ENCODE measurements at places on chromosomes 3 and 15.

- no peak for DNase-seq
These were observed 98.9 kb downstream of the LRIG1 start for GRCh38 chr3:66401675-66402491.

- peak; percentile 39 for DNase-seq
These were observed 135.6 kb upstream of the ABI3BP start for GRCh38 chr3:101128786-101129185.

GRCh38 chr3:132332508-132332907 is 15.3 kb downstream of the ACP3 start:
- DNase-seq, result no peak

DNA sequence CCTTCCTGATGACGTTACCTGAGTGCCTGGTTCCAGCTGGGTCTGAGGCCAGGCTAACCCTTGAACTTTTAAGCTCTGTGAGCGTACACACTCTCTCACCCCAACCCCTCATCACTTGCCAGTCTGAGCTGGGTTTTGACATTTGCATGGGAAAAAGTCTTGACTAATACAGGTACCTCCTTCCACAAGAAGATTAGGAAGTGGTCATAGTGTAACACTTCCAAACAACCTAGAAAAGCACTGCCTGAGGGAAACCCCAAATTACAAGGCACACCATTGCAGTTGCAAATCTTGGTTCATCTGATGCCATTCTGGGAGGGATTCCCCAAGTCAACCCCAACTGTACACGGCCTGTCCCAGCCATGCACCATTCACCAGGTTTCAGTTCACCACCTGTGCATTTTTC is 499.8 kb downstream of the FOXP1 start:
- no peak for DNase-seq

DNA sequence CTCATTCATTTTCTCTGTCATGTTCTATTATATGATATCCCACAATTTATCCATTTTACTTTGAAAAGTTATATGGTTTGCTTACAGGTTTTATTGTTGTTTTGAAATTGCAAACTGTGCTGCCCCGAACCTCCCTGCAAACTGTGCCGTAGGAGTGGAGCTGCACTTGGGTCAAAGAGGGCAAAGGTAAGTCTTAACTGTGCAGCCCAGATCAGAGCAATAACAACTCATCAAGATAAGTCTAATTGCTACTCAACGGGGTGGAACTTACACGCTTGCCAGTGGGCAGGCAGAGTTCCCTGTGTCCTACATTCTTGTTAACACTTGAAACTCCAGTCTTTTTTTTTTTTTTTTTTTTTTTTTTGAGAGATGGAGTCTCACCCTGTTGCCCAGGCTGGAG is 33.2 kb downstream of the ZDHHC19 start:
- DNase-seq, result no peak

GRCh38 chr15:90097475-90097874 is 4.8 kb downstream of the IDH2 start:
- no peak for DNase-seq

- peak; percentile 22 for DNase-seq
These were observed 114.3 kb downstream of the DIPK2A start for GRCh38 chr3:144085964-144086363.

- DNase-seq, result peak; percentile 50
These were observed 10.6 kb upstream of the SLC6A1 start for GRCh38 chr3:10981961-10982360.

DNA sequence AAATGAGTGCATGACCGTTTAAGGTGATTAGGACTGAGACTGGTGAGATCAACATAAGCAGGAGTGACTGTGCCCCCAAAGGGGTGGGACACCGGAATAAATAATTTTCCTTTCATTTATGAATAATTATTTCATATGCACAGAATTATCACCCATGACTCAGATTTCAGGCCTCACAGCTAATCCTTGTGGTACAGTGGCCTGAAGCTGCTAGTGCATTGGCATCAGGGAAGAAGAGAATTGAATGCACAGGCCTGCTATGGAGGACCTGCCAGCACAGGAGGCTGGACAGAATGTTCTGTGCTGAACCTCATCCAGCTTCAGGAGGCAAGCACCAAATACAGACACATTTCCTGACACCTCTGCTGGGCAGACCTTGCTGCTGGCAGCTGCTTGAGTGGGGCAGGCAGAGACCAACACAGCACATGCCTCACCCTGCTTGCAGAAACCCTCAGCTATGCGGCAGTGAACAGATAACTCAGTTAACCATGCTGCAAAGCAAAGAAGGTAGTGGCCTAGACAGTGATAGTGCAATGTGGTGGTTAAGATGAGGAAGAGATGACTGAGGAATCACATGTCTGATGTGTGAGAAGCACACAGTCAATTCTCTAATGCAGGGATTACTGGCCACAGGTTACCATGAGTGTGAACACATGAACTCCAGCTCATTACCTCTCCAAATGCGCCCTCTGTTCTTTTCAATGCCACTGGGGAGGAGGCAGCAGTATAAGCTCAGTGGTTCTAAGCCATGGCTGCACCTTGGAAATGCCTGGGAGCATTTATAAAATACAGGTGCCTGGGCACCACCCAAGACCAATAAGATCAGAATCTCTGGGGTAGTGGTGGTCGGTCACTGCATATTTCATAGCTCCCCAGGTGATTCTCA is 68.1 kb upstream of the SCN5A start:
- DNase-seq, result no peak

DNA sequence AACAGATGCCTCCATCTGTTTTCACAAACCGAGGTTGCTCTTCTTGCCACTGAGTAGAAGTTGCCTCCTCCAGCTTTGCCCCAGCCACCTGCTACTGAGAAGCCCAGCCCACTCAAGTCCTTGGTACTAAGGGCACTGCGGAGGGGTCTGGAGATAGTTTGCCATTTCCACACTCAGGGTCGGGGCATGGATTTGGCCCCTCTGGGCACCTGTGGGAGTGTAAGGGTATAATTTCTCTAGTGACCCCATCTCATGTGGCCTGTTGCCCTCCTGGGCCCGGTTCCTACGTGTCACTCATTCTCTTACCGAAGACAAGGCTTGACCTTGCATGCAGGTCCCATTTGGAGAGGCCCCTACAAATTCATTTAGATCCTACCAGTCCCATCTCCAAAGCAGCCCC is 79.0 kb downstream of the THSD4 start:
- no peak for DNase-seq

GRCh38 chr15:66130496-66131034 is 123.0 kb downstream of the MEGF11 start:
- no peak for DNase-seq

GRCh38 chr3:33699275-33699674 is 18.8 kb downstream of the CLASP2 start:
- no peak for DNase-seq

- DNase-seq, result no peak
These were observed 310.0 kb downstream of the SHQ1 start for GRCh38 chr3:72538070-72538745.

DNA sequence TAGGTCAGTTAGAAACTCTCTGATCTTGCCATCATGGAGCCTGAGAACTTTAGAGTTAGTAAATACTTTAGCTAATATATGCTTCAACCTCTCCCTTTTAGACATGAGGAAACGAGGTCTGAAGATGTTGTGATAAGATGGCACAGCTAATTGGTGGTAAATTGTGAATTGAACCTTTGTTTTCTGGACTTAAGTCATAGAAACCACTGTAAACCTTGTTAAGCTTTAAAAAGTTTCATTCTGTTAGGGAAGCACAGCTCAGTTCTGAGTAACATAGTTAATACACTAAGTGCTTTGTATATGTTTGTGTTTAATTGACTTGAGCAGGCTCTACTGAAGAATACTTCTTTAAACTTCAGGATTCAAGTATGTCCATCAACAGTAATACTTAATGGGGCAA is 108.6 kb downstream of the AKAP13 start:
- DNase-seq, result peak; percentile 26

DNA sequence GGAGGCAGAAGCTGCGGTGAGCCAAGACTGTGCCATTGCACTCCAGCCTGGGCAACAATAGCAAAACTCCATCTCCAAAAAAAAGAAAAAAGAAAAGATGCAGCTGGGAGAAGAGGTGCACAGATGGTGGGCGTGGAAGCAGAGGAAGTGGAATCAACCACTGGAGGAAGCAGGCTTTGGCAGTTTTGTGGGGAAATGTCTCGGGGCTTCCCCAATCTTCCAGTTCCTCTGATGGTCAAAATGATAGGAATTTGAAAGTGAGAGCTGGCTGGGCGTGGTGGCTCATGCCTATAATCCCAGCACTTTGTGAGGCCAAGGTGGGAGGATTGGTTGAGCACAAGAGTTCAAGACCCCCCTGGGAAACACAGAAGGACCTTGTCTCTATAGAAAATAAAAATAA is 48.1 kb upstream of the SMAD3 start:
- no peak for DNase-seq

GRCh38 chr3:14340960-14341708 is 61.3 kb upstream of the SLC6A6 start:
- no peak for DNase-seq

GRCh38 chr15:26870346-26870745 is 3.5 kb downstream of the GABRA5 start:
- no peak for DNase-seq

Data from M059J (cell line).